ENCODE measurements at places on chromosomes 4 and X. TPM values are rescaled to one million over a fixed set of nuclear protein-coding genes. Genes with fewer than 3 reads are reported as not detected.

FGB gene
- not detected for total RNA-seq

DCLK2 gene
- 16.2 TPM for total RNA-seq

L1CAM gene
- total RNA-seq, result 1.2 TPM

UGT2B17 gene
- not detected for total RNA-seq

ADRA2C gene
- total RNA-seq, result 0.50 TPM

MAGEA9B gene
- total RNA-seq, result not detected

MTNR1A gene
- total RNA-seq, result not detected

ITIH6 gene
- total RNA-seq, result not detected

ZNF630 gene
- total RNA-seq, result 2.0 TPM

GYG2 gene
- 9.3 TPM for total RNA-seq

FAT4 gene
- total RNA-seq, result 18.5 TPM

TEX11 gene
- total RNA-seq, result 0.15 TPM

ZNF595 gene
- total RNA-seq, result 10.8 TPM

TIMM8A gene
- 3.9 TPM for total RNA-seq

PDCL2 gene
- not detected for total RNA-seq

PRDM5 gene
- total RNA-seq, result 21.8 TPM

PABPC4L gene
- 0.17 TPM for total RNA-seq

CT45A5 gene
- total RNA-seq, result not detected

ADH1B gene
- 281 TPM for total RNA-seq

TSPAN7 gene
- total RNA-seq, result not detected

GLRB gene
- total RNA-seq, result 11.8 TPM

HTRA3 gene
- 7.7 TPM for total RNA-seq

KLB gene
- total RNA-seq, result not detected

HSFX3 gene
- total RNA-seq, result not detected

TMPRSS11A gene
- not detected for total RNA-seq

CSAG2 gene
- total RNA-seq, result not detected

MAGED4 gene
- 34.0 TPM for total RNA-seq

FUNDC2 gene
- total RNA-seq, result 28.9 TPM

ADGRL3 gene
- total RNA-seq, result not detected

GABRE gene
- 1.3 TPM for total RNA-seq

GNRHR gene
- total RNA-seq, result not detected

SMIM10 gene
- 6.4 TPM for total RNA-seq

SH3BP2 gene
- 22.2 TPM for total RNA-seq

IQCM gene
- total RNA-seq, result not detected

PCDH18 gene
- total RNA-seq, result 382 TPM

RASGEF1B gene
- total RNA-seq, result under 0.01 TPM

G6PD gene
- total RNA-seq, result 141 TPM

CFAP99 gene
- not detected for total RNA-seq

ATP2B3 gene
- total RNA-seq, result not detected

RAB39B gene
- 1.7 TPM for total RNA-seq
